ENCODE measurements at places on chromosomes 7 and 10. TPM values are rescaled to one million over a fixed set of nuclear protein-coding genes. Genes with fewer than 3 reads are reported as not detected.

TBL2 gene
- polyA plus RNA-seq, result 8.1 TPM

PITRM1 gene
- polyA plus RNA-seq, result 38.5 TPM

OPN1SW gene
- polyA plus RNA-seq, result not detected

MYH16 gene
- not detected for polyA plus RNA-seq

CYP2C8 gene
- 1.5 TPM for polyA plus RNA-seq

ABCA13 gene
- polyA plus RNA-seq, result 0.02 TPM

TRAPPC14 gene
- polyA plus RNA-seq, result 54.5 TPM

CHAT gene
- not detected for polyA plus RNA-seq

CRYGN gene
- polyA plus RNA-seq, result 0.72 TPM

- H3K36me3 ChIP-seq, result no peaks in the 10 kb centered on the region
- H3K27ac ChIP-seq, result no peak overlapping the region
- no peaks in the 10 kb centered on the region for H3K4me1 ChIP-seq
- DNase-seq, result no peak
- no peaks in the 10 kb centered on the region for H3K27me3 ChIP-seq
- H3K4me3 ChIP-seq, result no peak overlapping the region
Observed at GRCh38 chr7:15402436-15403136, 159.2 kb downstream of the AGMO start.

GRCh38 chr10:13512564-13512963 is 16.2 kb downstream of the BEND7 start:
- H3K4me1 ChIP-seq, result no peaks in the 10 kb centered on the region
- H3K36me3 ChIP-seq, result no peaks in the 10 kb centered on the region
- H3K4me3 ChIP-seq, result no peak overlapping the region
- DNase-seq, result no peak
- no peaks in the 10 kb centered on the region for H3K27me3 ChIP-seq

DNA sequence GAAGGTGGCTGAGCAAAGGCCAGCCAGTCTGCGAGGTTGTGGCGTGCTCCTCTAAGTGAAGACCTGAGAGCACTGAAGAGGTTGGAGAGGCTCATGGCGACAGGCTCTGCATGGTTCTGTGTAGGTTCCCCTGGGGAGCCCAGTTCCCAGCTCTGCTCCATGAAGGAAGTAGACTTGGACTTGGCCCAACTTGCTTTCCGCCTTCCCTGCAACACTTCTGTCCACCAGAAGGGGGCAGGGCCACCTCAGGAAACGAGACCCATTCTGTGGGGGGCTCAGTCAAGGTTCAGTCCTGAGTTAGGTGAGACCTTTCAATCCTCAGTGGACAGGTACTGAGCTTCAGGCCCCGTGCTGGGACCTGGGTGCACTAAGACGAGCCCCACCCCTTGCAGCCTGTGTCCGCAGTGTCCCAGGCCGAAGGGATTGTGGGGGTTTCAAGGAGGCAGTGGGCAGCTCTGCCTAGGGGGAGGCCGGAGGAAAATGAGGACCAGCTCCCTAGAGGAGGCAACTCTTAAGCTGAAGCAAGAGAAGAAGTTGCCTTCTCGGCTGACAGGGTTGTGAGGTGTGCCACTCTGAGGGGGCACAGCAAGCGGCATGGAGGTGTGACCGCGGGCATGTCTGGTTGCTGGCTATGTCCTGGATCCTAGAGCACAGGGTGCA is 15.0 kb upstream of the PCBD1 start:
- H3K4me1 ChIP-seq, result no peaks in the 10 kb centered on the region
- H3K27me3 ChIP-seq, result no peaks in the 10 kb centered on the region
- H3K27ac ChIP-seq, result no peak overlapping the region
- no peak overlapping the region for H3K4me3 ChIP-seq

DNA sequence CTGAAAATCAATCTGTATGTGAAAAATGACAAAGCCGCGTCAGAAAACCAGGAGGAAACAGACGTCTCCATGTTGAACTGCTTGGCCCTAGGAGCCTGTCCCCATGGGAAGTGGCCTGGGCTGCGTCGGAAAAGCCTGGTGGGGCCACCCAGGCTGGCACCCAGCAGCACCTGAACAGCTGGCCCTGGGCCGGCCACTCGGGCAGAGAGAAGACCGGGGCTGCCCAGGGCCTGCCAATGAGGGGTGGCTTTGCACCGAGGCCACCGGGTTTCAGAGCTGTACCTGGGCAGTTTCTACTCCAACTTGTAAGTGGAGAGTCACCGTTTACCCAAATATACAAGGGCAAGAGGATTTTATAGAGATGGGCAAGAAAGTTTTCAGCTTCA is 1.1 kb upstream of the FUOM start:
- H3K4me1 ChIP-seq, result peaks cover 19% of the 10 kb centered on the region
- H3K36me3 ChIP-seq, result peaks cover 32% of the 10 kb centered on the region
- no peaks in the 10 kb centered on the region for H3K27me3 ChIP-seq
- DNase-seq, result no peak
- H3K27ac ChIP-seq, result peak overlapping the region; percentile 89
- no peak overlapping the region for H3K4me3 ChIP-seq

DNA sequence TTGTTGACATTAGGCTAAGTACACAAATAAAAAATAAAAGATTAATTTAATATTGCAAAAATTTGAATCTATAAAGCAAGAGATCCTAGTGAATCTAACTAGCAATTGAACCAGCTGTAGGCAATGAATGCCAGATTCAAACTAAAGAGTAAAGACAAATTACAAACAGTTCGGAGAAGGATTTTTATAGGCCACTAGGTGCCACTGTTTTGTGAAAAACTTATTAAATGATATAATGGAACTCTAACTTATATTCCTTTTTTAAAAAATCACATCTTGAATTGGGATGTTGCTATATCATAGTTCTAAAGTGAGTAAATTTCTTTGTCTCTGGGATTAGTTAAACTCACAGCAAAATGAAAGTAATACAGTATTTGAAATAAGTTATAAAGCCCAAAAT is 39.1 kb upstream of the GNAI1 start:
- no peaks in the 10 kb centered on the region for H3K27me3 ChIP-seq
- DNase-seq, result no peak
- no peaks in the 10 kb centered on the region for H3K4me1 ChIP-seq
- H3K36me3 ChIP-seq, result no peaks in the 10 kb centered on the region
- H3K27ac ChIP-seq, result no peak overlapping the region

- no peaks in the 10 kb centered on the region for H3K27me3 ChIP-seq
- no peak overlapping the region for H3K27ac ChIP-seq
- no peaks in the 10 kb centered on the region for H3K36me3 ChIP-seq
- no peak overlapping the region for H3K4me3 ChIP-seq
Observed at GRCh38 chr7:105962353-105962752, 711 bp upstream of the CDHR3 start.

DNA sequence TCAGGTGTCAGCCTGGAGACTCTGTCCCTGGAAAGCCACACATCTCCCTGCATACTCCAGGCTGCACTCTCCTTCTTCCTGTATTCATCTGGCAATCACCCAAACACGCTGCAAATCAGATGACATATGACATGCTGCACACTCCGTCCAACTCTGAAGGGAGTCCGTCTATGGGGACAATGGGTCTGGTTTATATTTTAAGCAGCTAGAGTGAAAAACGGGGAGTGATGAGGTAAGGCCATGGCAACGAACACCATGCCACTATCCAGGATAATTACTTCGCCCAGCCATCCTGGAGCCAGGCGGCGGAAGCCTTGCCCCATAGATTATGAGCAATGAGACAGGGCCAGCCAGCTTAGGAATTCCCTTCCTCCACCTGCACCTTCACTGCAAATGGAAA is 140.1 kb downstream of the PLXNA4 start:
- no peak overlapping the region for H3K27ac ChIP-seq
- peak; percentile 40 for DNase-seq
- peaks cover 17% of the 10 kb centered on the region for H3K4me1 ChIP-seq

GRCh38 chr7:35420656-35421055 is 166.8 kb upstream of the TBX20 start:
- no peak for DNase-seq
- no peak overlapping the region for H3K27ac ChIP-seq
- H3K4me3 ChIP-seq, result peak overlapping the region; percentile 14
- H3K27me3 ChIP-seq, result no peaks in the 10 kb centered on the region
- no peaks in the 10 kb centered on the region for H3K36me3 ChIP-seq

- H3K27me3 ChIP-seq, result no peaks in the 10 kb centered on the region
- H3K27ac ChIP-seq, result no peak overlapping the region
- DNase-seq, result no peak
Observed at GRCh38 chr10:103256613-103257012, 10.9 kb downstream of the RPEL1 start.

- H3K4me1 ChIP-seq, result peaks cover 21% of the 10 kb centered on the region
- peak; percentile 81 for DNase-seq
- H3K4me3 ChIP-seq, result no peak overlapping the region
- H3K27me3 ChIP-seq, result no peaks in the 10 kb centered on the region
Observed at GRCh38 chr7:149713061-149713730, 60.2 kb downstream of the ZNF467 start.

DNA sequence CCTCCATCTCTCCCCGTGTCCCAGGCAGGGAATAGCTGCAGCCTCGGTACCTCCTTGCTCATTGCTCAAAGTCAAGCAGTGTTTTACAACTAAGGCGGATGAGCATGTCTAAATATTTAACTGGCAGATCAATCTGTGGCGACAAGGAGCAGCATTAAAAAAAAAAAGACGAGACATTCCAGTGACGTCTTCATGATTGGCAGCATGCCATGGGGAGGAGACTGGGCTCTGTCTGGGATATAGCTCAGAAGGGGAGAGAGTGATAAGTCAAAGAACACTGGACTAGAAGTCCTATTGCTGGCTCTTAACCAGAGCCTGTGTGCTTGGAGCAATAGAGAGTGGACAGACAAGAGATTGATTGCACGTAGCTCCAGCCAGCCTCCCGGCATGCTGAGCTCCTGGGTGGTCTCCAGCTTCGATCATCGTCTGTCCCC is 287.5 kb upstream of the PODXL start:
- no peaks in the 10 kb centered on the region for H3K27me3 ChIP-seq
- H3K4me1 ChIP-seq, result no peaks in the 10 kb centered on the region
- no peak for DNase-seq
- no peak overlapping the region for H3K27ac ChIP-seq

DNA sequence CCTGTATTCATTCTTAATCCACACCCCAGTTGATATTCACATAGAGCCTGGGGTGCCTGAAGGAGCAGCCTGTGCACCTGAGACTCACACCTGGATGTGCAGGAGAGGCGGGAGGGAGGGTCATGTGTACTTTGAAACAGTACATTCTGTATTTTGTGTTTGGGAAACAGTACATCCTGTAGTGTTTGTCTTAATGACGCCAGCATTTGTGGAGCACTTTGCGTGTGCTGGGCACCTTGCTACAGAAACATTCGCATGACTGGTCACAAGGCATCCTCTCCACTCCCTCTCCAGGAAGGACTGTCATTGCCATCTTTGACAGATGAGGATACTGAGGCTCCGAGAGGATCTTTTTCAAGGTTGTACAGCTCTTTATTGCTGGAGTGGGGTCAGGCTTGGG is 132.1 kb downstream of the TACC2 start:
- H3K36me3 ChIP-seq, result no peaks in the 10 kb centered on the region
- H3K4me3 ChIP-seq, result no peak overlapping the region
- H3K4me1 ChIP-seq, result no peaks in the 10 kb centered on the region

GRCh38 chr7:131067220-131067619 is 260.5 kb upstream of the MKLN1 start:
- DNase-seq, result no peak
- H3K27ac ChIP-seq, result peak overlapping the region; percentile 41
- H3K27me3 ChIP-seq, result no peaks in the 10 kb centered on the region
- no peak overlapping the region for H3K4me3 ChIP-seq

DNA sequence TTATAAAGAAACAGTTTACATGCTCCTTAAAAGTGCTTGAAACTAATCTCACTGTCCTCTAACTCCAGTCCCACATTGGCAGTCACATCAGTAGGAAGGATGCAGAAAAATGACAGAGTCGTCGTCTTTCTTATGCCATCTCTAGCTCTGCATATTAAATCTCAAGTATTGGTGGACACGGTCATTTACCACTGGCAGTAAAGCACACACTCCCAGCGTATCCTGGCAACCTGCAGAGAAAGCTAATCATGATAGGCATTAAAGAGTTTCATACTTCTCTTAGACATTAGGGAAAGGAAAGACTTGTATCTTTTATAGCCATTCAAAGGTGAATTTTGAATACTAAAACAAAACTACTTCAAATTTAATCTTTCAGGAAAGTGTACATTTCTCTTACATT is 202.0 kb upstream of the COBL start:
- no peak for DNase-seq
- no peaks in the 10 kb centered on the region for H3K36me3 ChIP-seq
- no peaks in the 10 kb centered on the region for H3K4me1 ChIP-seq
- no peak overlapping the region for H3K27ac ChIP-seq
- no peaks in the 10 kb centered on the region for H3K27me3 ChIP-seq

DNA sequence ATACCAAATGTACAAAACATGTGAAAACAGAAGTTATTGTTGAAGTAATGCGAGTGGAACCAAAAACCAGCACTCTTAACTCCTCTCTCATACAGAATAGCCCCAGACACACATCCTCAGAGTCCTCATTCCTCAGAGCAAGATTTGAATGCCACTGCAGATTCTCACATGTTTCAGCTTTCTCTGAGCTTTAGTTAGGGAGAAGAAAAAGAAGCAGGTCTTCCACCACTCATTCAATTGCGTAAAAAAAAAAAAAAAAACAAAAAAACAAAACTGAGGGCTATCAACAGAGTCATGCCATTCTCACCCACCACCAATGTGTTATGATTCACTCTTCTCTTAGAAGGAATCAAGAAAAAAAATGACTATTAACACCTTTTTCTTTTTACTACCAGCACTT is 287.7 kb downstream of the IPMK start:
- no peak for DNase-seq
- H3K27me3 ChIP-seq, result no peaks in the 10 kb centered on the region
- no peak overlapping the region for H3K4me3 ChIP-seq
- no peak overlapping the region for H3K27ac ChIP-seq
- H3K4me1 ChIP-seq, result no peaks in the 10 kb centered on the region

- no peaks in the 10 kb centered on the region for H3K4me1 ChIP-seq
- DNase-seq, result no peak
- no peak overlapping the region for H3K4me3 ChIP-seq
- no peaks in the 10 kb centered on the region for H3K36me3 ChIP-seq
- no peak overlapping the region for H3K27ac ChIP-seq
Observed at GRCh38 chr7:41098402-41098801, 604.5 kb downstream of the INHBA start.

DNA sequence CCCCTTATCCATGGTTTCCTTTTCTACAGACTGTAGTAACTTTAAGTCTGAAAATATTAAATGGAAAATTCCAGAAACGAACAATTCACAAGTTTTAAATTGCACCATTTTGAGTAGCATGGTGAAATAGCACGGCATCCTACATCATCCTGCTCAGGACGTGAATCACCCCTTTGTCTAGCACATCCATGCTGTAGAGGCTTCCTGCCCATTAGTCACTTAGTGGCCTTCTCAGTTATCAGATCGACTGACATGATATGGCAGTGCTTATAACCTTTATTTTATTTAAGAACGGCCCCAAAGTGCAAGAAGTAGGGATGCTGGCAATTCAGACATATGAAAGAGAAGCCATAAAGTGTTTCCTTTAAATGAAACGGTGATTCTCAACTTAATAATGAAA is 82.7 kb downstream of the CPXM2 start:
- H3K4me1 ChIP-seq, result peaks cover 7% of the 10 kb centered on the region
- H3K4me3 ChIP-seq, result no peak overlapping the region
- H3K27me3 ChIP-seq, result peaks cover 27% of the 10 kb centered on the region

All from spleen (tissue), 13 donors.